ENCODE measurements at places on chromosomes 16 and 17.

GRCh38 chr16:70768203-70768580 is 32.8 kb downstream of the VAC14 start:
- no peak for DNase-seq

DNA sequence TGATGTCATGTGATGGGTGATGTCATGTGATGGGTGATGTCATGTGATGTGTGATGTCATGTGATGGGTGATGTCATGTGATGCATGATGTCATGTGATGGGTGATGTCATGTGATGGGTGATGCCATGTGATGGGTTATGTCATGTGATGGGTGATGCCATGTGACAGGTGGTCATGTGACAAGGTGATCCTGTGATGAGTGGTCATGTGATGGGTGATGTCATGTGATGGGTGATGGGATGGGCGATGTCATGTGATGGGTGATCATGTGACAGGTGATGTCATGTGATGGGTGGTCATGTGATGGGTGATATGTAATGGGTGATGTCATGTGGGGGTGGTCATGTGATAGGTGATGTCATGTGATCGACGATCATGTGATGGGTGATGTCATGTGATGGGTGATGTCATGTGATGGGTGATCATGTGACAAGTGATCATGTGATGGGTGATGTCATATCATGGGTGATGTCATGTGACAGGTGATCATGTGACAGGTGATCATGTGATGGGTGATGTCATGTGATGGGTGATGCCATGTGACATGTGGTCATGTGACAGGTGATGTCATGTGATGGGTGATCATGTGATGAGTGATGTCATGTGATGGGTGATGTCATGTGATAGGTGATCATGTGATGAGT is 17.2 kb downstream of the CD300LB start:
- DNase-seq, result peak; percentile 27

- DNase-seq, result no peak
Measured at GRCh38 chr17:28518132-28518531, 12.0 kb downstream of the FOXN1 start.

- no peak for DNase-seq
Measured at GRCh38 chr17:16879686-16880085, 92.2 kb downstream of the TNFRSF13B start.

GRCh38 chr17:29567554-29568330 is 759 bp upstream of the TP53I13 start:
- DNase-seq, result peak; percentile 63

- no peak for DNase-seq
Measured at GRCh38 chr17:63689479-63689878, 10.4 kb downstream of the LIMD2 start.

DNA sequence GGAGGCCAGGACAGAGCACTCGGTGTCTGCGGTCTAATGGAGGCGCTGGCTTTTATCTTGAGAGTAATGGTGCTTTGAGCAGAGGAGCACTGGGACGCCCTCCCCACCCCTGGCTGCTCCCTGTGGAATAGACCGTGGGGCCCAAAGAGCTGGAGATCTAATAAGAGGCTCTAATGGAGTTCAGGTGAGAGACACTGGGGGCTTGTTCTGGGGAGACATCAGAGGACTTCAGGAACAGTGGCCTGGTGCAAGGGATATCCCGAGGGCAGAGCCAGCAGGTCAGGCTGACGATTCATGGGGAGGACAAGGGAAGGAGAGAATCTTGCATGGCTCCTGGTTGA is 9.5 kb upstream of the KRT19 start:
- no peak for DNase-seq

GRCh38 chr16:47377154-47377553 is 83.7 kb downstream of the ITFG1 start:
- DNase-seq, result no peak

GRCh38 chr16:66539623-66540469 is 10.1 kb downstream of the TK2 start:
- no peak for DNase-seq

- DNase-seq, result no peak
Measured at GRCh38 chr17:48749621-48750553, 21.3 kb upstream of the HOXB13 start.

- no peak for DNase-seq
Measured at GRCh38 chr17:36198831-36199465, 2.4 kb upstream of the CCL3L1 start.

DNA sequence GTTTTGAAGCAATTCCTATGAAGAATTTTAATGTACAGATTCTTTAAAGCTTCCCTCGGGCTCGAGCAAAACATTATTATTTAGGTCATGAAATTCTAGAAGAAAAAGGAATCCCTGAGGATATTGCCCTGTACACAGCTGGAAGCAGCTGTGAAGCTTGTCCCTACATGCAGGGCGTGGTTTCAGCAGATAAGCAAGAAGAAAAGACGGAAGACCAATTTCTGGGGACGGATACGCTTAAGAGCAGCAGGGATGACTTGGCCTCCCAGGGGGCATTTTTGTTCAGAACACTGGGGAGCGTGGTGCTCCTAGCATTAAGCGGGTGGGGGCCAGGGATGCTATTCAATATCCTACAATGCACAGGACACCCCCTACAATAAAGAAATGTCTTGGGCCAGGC is 34.3 kb downstream of the LITAF start:
- DNase-seq, result no peak

DNA sequence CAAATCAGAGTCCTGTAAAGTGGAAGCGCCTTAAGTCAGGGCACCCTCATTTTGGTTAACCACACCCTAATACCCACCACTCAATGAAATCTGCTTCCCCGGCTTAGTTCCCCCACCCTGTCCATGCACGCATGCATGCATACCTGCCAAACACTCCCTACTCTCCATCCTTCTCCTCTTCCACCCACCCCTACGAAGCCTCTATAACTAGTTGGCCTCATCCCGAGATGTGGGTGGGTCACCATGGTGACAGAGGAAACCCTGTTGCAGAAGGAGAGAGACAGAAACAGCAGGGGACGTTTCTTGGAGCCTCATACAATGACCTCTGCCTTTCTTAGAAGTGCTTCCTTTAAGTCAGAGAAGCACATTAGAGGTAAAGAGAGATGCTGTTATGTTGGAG is 46.8 kb upstream of the DNAH9 start:
- DNase-seq, result no peak

DNA sequence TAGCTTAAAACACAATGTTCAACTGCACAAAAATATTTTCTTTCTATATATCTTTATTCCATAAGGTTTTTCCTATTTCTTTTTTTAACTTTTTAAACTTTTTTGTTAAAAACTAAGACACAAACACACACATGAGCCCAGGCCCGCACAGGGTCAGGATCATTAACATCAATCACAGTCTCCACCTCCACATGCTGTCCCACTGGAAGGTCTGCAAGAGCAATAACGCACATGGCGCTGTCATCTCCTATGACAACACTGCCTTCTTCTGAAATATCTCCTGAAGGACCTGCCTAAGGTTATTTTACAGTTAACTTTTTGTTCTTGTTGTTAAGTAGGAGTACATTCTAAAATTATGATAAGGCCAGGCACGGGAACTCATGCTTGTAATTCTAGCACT is 4.1 kb downstream of the CFAP20 start:
- DNase-seq, result no peak

GRCh38 chr17:40605306-40605705 is 40.0 kb upstream of the CCR7 start:
- no peak for DNase-seq

GRCh38 chr16:66682271-66682670 is 14.3 kb downstream of the CMTM4 start:
- no peak for DNase-seq

DNA sequence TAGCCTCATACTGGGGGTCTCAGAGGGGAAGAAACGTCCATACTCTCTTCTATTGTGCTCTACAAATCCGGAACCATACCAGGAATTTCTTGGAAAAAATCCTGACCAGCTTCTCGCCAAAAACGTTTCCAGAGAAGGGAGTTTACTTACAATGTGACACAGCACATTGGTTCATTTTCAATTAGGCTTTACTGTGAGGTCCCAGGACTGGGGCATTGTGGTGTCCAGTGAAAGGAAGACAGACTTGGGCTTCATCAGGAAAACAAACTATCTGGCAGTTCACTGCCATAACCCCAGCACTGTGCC is 14.7 kb downstream of the MPP2 start:
- DNase-seq, result no peak

DNA sequence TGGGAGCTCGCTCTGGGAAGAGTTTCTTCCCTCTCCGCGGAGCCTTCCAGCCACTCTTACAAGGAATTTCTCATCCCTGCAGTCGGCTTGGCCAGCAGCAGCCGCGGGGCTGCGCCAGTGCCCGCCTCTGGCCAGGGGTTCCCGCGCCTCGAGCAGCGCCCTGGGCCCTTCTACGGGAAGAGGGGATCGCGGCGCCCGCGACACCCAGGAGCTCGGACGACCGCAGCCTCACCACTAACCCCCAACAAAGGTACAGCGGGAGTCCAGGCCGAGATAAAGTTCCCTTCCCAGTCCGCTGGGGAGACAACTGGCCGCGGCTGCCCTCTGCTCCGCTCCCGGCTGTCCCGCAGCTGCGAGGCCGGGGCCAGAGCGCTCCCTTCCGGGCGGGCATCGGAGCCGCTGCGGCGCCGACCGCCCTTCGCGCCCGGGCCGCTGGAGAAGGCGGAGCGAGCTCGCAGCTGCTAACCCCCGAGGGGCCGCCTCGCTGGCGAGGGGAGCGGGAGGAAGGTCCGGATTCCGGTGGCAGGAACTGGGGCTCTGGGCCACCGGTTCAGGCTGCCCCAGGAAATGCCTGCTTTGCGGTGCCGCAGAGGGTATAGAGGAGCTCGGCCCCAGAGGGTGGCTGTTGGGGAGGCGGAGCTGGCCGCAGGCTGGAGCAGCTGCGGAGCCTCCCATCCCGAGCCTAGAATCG is 3.6 kb upstream of the HS3ST3B1 start:
- DNase-seq, result no peak

DNA sequence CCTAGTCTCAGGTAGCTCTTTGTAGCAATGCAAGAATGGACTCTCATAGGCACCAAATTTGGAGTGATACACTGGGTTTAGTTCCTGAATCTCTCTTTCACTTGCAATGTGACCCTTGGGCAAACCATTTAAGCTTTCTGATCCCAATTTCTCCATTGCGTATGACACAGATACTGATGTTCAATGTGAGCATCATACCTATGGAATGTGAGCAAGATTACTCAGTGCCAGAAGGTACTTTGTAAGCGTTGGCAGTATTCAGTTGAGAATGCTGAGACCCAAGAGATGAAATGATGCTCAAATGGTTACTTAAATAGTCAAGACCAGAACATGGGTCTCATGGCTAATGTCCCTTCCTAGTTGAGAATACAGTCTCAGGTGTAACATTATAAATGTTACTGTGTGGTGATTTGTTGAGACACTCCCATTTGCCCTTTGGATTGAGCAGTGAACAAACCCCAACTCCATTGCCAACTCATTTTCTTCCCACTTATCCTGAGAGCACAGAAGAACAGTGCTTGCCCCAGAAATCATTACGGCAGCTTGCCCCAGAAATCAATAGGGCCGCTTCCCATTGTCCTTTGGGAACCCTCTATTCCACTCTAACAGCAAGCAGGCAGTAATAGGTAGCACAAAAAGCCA is 134.1 kb downstream of the SOX9 start:
- no peak for DNase-seq

GRCh38 chr16:77679901-77680300 is 42.4 kb upstream of the NUDT7 start:
- DNase-seq, result no peak

- no peak for DNase-seq
Measured at GRCh38 chr16:2482249-2482648, 7.3 kb downstream of the TBC1D24 start.

DNA sequence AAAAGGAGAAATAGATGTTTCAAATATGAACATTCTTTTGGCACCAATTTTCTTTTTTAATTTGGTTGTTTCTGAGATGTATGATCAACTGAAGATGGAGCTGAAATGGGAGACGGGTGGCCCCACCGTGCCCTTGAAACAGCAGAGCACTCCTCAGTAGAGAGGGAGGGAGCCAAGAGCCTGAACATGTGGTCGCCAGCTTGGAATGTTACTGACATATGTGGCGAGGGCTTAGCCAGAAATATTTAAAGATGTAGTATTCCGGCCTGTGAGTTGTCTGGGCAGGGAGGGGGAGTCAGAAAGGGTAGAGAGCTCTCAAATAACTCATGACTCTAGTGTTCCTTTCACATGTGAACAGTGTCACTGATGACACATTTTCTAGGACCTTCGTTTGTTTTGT is 13.3 kb upstream of the MRC2 start:
- no peak for DNase-seq

DNA sequence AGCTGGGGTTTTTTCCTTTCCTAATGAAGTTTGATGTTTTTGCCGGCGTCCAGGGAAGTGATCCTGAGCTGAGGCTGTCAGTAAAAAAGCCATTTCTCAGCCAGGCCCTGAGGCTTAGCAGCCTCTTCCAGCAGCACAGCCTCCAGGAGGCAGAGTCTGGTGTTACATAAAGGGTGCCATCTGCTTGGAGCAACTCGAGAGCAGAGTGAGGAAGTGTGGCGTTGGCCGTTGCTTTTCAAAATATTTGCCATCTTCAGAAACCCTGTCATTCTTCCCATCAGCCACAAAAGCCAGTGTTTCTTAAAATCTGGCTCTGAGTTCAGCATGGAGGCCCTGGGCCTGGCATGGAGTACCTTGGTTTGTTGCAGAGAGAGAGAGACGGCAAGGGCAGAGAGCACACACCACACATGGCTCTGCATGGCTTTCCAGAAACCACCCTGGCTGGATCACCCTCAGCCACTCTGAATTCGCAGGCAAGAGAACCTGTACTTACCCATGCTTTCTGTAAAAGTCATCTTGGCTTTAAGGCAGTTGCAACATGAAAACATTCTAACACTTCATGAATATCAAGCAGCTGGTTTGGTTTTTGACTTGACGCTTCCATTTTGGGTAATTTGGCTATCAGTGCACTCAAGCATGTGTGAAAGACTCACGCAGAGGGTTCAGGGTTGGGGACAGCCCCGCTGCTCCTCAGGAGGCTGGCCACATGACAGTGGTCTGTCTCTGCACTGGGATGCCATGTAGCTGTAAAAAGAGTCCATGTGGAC is 21.0 kb downstream of the PMM2 start:
- DNase-seq, result no peak

DNA sequence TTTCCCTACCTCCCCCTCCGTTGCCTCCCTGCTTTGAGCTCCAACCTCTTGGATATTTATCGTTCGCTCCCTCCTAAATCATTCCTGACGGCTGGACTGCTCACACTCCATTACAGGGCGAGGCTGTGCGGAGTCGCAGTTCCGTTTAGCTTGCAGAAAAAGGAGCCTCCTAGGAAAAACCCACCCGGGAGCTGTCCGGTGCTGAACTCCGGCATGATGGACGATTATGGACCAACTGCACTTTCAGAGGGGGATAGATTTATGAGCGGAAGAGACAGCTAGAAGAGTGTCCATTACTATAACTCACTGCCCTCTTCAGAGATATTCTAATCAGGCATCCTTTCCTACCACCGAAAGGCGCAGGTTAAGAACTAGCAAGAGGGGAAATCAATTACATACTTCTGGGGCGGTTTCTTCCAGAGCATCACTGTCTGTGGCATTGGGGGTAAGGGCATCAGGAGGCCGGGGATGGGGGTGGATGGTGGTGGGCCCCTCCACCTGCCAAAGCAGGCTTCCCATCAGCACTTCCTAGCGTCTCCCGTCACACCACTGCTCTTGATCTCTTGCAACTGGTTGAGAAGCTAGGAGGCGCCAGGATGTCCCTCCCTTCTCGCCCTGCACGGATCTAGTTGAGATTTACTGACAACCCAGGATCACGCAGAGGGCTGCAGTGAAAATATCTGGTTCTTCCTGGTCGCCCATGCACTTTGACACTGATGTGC is 251.2 kb downstream of the ENGASE start:
- no peak for DNase-seq

- no peak for DNase-seq
Measured at GRCh38 chr17:80122926-80123505, 21.6 kb downstream of the GAA start.

- DNase-seq, result peak; percentile 60
Measured at GRCh38 chr17:17837380-17837821, 615 bp upstream of the SREBF1 start.
